Stomach (tissue), 19 donors: ENCODE measurements at places on chromosomes 4 and X.

DNA sequence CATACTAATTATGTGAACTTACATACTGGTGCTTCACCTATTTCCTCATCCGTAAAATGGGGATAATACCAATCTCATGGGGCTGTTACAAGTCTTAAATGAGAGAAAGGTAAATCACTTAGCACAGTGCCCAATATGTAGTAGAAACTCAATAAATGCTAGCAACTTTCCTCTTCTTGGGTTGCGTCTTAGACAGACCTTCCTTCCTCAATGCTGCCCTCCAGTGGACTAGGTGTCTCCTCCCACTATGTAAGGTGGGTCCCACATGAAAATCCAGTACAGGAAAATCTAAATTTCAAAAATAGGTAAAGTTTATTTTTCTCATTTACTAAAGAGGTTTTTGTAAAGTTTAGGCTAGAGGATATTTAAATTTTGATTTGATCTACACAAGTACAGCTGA lies 20.6 kb downstream of the ZDHHC9 start:
- H3K4me1 ChIP-seq = no peaks in the 10 kb centered on the region
- no peak overlapping the region for H3K27ac ChIP-seq
- H3K4me3 ChIP-seq = no peak overlapping the region
- peak; percentile 33 for DNase-seq

GRCh38 chr4:171521726-171522125 lies 291.5 kb upstream of the GALNTL6 start:
- no peaks in the 10 kb centered on the region for H3K36me3 ChIP-seq
- no peaks in the 10 kb centered on the region for H3K27me3 ChIP-seq
- DNase-seq = no peak
- no peak overlapping the region for H3K27ac ChIP-seq
- H3K4me3 ChIP-seq = no peak overlapping the region

DNA sequence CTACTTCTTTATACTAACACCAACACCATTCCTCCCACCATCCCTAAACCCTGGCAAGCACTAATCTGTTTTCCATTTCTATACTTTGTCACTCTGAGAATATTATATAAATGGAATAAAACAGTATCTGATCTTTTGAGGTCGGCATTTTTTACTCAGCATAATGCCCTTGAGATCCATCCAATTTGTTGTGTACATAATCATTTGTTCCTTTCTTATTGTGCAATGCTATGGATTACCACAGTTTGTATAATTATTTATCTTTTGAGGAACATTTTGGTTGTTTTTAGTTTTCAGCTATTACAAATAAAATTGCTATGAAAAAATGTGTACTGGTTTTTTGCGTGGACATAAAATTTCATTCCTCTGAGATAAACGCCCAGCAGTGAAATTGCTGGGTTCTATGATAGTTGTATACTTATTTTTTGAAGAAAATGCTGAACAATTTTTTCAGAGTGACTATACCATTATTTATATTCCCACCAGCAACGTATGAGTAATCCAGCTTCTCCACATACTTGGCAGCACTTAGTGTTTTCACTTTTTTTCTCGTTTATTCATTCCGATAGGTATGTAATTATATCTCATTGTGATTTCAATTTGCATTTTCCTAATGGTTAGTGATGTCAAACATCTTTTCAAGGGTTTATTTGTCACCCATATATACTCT lies 154.3 kb upstream of the DCAF8L1 start:
- no peak overlapping the region for H3K27ac ChIP-seq
- H3K36me3 ChIP-seq = no peaks in the 10 kb centered on the region
- DNase-seq = no peak
- H3K4me3 ChIP-seq = no peak overlapping the region
- no peaks in the 10 kb centered on the region for H3K4me1 ChIP-seq
- no peaks in the 10 kb centered on the region for H3K27me3 ChIP-seq

- no peaks in the 10 kb centered on the region for H3K27me3 ChIP-seq
- no peak overlapping the region for H3K4me3 ChIP-seq
- peak; percentile 51 for DNase-seq
- no peaks in the 10 kb centered on the region for H3K4me1 ChIP-seq
- H3K36me3 ChIP-seq = no peaks in the 10 kb centered on the region
Observed at GRCh38 chr4:159042097-159042605, 60.7 kb upstream of the RAPGEF2 start.

DNA sequence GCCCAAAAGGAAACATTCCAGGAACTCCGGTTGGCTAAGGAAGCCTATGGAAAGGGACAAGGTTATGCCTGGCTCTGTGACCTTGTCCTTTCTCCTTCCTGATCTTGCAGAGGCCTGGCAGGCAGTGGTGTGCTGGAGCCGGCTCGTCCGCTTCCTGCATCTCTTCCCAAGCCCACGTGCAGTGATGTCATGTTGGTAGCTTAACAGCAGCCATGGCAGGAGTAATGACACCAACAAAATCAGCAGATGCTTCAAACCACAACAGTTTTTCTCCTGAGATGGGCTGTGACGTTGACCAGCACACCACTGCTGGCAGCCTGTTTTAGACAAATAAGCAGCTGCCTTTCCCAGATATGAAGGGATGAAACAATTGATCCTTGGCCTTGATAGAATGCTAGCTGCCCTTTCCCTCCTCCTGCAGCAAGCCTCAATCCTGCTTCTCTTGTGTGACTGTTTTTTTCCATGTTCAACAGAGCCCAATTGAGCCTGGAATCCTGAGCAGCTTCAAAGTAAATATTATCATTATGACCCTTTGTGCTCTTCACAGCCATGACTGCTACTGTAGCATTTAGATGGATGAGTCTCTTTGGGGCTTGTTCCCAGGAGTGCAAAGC lies 23.4 kb downstream of the SEPTIN6 start:
- H3K4me3 ChIP-seq = no peak overlapping the region
- peak; percentile 75 for DNase-seq
- H3K4me1 ChIP-seq = peaks cover 5% of the 10 kb centered on the region
- H3K27ac ChIP-seq = peak overlapping the region; percentile 2
- no peaks in the 10 kb centered on the region for H3K27me3 ChIP-seq
